Osteocyte (in vitro differentiated cells): ENCODE measurements at places on chromosomes 3 and 15. TPM values are rescaled to one million over a fixed set of nuclear protein-coding genes. Genes with fewer than 3 reads are reported as not detected.

Gene TJP1
- 113 and 119 TPM in 2 replicates for total RNA-seq

Gene CILP
- total RNA-seq = 0.19 TPM in 1 of 2 replicates, not detected in the other

Gene GABRR3
- not detected in 2 replicates for total RNA-seq

Gene CCDC50
- total RNA-seq = 75.5 and 86.7 TPM in 2 replicates

Gene CHL1
- not detected in 2 replicates for total RNA-seq

Gene CYP1A1
- total RNA-seq = 0.18 and 0.24 TPM in 2 replicates

Gene SAMMSON
- total RNA-seq = not detected in 2 replicates

Gene HACD2
- total RNA-seq = 63.8 and 69.4 TPM in 2 replicates
